Prostate gland (tissue), 2 donors: ENCODE measurements at places on chromosomes 12 and 14.
A peak's percentile ranks its signal among the peaks of the same experiment; 100 is the strongest.

GRCh38 chr14:77752799-77753516 is 8.0 kb downstream of the SNW1 start:
- no peak for DNase-seq

DNA sequence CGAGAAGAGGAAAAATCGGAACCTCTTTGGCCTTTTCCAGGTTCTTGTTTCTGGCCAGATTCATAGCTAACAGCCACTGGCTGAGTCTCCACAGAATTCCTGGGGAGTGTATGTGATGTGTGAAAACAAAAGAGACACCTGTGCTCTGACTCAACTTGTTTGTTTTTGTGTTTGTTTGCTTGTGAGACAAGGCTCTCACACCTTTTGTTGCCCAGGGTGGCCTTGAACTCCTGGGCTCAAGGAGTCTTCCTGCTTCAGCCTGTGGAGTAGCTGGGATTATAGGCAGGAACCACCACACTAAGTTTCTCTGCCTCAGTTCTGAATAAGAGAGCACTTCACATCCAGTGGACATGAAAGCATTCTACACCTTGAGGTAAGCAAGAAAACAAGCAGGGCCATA is 22.7 kb downstream of the MFAP5 start:
- DNase-seq: no peak

DNA sequence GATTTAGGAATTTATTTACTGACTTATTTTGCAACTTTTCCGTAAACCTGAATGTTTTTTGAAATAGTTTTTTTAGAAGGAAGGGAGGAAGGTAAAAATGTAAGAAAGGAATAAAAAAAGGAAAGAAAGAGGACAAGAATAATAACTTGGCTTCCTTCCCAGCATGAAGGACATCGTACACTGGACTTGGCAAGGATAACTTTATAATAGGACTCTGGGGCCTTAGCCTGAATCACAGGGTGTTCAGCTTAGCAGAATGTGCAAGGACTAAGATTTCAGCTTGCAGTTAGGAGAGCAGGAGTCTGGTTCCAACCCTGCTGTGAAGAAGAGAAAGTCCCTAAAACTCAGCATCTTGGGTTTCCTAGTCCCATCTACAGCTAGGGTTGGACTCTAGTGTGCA is 1053.3 kb downstream of the VRK1 start:
- DNase-seq: no peak

DNA sequence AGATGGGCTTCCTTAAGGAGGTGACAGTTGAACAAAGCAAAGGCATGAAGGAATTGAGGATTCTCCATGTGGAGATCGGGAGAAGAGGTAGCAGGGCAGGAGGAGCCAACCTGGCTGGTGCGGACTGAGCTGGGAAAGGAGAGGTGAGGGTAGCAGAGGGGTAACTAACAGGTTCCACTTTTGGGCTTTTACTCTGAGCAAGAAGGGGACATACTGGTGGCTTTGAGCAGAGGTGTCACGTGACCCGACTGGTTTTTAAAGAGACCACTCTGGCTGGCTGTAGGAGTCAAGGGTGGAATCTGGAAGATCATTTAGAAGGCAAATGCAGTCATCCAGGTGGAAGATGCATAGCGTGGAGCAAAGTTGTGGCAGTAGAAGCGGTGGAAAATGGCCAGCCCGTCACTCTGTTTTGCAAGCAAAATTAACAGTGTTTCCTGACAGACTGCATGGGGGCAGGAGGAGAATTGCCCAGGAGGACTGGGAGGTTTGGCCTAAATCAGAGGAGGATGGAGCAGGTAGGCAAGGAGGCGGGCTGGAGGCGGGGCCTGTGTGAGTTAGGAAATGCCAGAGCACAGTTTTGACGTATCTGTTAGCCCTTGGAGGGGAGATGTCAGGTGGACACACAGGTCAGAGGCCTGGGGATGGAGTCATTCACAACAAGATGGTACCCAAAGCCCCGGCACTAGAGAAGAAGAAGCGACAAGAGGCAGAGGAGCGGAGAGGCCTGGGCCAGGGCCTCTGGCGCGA is 156.3 kb upstream of the FKBP4 start:
- DNase-seq: no peak

DNA sequence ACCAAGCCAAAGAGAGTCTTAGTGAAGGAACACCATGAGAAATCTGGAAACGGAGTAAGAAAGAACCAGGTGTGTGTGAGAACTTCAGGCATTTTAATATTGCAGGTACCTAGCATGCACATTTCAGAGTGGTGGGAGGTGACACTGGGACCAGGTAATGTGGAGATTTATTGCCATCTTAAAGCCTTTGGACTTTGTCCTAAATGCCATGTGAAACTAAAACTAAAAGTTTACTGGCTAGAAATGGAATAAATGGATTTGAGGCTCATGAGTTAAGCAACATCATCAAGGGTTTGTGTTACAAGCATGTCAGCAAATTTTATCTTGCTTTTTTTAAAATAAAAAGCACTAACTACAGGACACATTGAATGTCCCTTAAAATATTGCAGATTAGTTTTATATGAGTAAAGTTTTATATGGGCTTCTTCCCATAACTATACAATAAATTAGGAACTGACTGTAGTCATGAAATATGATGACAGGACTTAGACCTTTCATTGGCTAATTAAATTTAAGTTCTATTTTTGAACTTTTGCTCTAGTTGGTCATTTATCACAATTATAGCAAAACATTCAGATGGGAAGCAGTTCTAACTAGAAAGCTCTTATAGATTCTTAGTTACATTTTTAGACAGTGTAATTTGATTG is 721.1 kb upstream of the NOVA1 start:
- DNase-seq: no peak

- DNase-seq: peak; percentile 47
Observed at GRCh38 chr14:95056476-95056875, 100.9 kb downstream of the DICER1 start.

GRCh38 chr12:120242275-120242799 is 23.2 kb downstream of the PXN start:
- no peak for DNase-seq

- DNase-seq: no peak
Observed at GRCh38 chr14:77151918-77152588, 10.5 kb upstream of the ZDHHC22 start.

DNA sequence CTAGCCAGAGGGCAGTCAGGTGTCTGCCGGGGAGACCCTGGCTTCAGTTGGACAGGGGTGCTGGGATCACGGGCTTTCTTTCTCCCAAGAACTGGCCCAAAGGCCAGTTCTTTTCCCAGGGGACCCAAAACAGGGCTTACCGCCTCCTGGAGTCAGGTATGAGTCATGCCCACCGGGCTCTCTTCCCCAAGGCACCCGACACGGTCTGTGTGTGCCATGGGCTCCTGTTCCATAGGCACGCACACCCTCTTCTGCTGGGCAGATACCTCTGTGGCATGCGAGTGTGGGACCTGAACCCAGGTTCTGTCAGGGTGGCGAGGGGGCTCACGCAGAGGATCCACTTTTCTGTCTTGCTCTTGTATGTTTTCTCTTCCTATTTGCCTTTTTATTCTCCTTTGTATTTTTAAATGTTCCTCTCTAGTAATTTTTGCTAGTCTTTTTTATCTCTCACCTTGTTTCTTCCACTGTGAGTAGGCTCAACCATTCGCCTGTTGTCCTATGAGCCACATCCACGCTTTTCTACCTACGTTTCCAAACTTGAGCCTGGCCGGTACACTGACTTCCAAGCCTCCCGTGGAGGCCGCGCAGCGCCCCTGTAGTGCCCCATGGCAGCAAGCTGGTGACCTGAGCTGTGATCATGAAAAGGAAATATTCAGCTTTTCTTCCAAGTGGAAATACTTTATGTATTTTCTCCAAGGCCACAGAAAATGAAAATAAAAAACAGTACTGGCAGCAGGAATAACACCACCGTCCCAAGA is 362.2 kb downstream of the CACNA1C start:
- DNase-seq: no peak

DNA sequence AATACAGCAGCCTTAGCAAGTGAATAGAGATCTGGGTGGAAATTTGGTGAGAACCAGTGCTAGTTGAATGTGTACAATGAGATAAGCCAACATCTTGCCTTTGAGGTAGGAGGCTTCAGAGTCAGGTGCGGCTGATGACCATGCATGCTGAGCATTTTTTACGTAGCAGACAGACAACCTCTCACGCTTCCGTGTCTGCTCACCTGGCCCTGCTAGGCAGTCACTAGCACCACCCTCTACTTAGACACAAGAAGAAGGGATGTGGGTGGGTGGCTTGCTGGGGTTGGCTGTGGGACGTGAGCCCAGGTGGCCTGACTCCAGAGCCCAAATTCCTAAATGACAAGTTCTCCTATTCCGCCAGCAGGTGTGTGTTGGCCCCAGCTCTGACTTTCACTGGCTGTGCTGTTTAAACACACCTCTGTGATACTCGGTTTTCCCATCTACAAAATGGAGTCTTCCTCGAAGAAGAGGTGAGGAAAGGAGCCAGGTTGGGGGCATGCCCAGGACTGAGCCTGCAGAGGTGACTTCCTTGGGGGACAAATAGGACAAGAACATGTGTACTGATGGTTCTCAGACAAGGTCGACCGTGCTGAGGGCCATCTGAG is 57.8 kb upstream of the BCL11B start:
- no peak for DNase-seq

- DNase-seq: peak; percentile 11
Observed at GRCh38 chr14:50943261-50943942, 881 bp downstream of the PYGL start.

- DNase-seq: no peak
Observed at GRCh38 chr12:77522247-77522646, 308.4 kb upstream of the NAV3 start.

GRCh38 chr12:121085069-121085468 is 46.0 kb upstream of the OASL start:
- no peak for DNase-seq

DNA sequence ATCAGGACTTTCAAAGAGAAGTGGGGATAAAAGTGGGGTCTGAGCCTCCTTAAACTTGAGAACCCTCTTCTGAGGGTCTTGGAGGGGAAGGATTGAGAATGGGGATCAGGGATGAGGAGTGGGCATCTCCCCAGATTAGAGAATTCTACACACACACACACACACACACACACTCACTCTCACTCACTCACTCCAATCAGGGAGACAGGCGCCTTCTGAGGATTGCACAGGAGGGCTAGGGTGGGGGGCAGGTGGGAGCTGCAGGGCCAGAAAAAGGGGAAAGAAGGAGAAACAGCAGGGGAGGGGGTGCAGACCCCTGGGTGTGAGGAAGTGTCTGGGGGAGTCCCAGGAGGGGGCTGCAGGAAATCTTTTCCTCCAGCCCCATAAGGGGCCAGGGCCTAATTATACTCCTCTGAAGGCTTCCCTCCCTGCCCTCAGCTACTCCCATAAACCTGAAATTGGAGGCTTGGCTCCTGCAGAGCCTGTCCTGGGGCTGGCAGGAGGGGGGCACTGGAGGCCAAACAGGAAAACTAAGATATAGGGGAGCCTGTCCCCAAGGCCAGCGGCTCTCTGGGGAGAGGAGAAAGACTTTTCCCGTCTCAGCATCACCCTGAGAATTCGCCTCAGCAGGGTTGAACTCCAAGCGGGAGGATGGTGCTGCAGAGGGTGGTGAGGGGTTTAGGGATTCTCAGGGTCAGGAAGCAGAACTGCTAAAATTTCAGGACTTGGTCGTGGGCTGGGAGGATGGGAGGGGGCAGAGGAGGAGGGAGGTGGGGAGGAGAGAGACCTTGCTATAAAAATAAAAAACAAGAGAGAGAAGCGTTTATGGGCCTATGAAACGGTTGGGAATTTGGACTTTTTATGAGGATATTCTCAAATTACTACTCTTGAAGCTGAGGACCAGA is 1.6 kb downstream of the HOXC9 start:
- no peak for DNase-seq

DNA sequence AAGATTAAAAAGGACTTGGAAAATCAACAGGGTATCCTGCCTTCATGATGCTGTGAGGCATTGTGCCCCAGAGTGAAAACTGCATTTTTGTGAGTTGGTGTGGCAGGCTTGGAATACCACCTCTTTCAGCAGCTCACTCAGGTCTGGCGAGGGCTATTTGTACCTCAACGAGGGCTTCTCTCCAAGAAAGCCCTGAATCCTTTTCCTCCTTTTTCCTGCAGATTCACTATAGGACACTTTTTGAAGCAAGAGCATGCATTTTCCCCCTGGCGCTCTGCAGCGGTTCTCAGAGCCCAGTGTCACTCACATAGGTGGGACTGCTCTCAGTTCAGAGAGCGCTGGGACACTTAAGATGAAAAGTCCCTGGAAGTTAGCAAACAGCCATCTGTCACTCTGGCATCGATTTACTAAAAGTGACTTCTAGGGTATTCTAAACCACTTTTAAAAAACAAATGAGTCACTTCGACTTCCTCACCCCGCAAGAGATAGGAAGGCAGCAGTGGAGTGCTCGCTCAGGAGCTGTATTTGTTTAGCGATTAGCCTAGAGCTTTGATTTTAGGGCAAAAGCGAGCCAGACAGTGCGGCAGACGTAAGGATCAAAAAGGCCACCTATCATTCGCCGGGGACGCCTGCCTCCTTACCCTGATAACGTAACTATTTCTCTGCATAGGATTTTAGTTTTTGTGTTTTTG is 782 bp upstream of the LGR5 start:
- DNase-seq: no peak

DNA sequence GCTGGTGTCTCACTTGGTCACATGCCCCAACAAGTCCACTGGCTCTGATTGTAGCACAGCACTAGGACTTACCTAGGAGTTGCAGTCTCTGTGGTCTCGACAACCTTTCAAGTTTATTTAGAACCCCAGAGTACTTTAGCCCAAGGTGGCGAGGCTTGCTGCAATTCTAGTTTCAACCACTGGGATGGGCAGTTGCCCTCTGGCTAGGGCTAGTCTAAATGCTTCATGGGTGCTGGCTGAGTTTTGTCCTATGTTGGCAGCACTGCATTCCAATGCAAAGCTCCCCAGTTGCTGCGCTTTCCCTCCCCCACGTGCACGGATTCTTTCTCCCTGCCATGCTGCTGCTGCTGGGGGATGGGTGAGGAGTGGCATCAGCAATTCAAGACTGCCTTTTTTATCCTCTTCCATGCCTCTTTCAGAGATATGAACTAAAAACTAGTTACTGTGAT is 207.9 kb downstream of the SYNE2 start:
- no peak for DNase-seq

DNA sequence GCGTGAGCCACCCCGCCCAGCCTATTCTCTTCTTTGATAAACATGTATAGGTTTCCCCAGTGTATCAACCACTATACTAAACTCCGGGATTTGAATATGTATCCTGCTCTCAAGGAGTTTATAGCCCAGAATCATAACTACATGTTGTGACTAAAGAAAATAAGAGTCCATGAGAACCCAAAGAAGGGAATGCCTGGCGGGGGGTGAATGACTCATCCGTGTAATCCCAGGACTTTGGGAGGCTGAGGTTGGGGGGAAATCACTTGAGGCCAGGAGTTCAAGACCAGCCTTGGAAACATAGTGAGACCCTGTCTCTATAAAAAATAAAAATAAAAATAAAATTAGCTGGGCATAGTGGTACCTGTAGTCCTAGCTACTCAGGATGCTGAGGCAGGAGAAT is 57.2 kb downstream of the SIX6 start:
- no peak for DNase-seq

- no peak for DNase-seq
Observed at GRCh38 chr12:87152841-87153528, 876.2 kb downstream of the C12orf50 start.
